ENCODE measurements at places on chromosomes 7 and 10.

GRCh38 chr7:21044913-21045568 is 258.4 kb upstream of the SP8 start:
- no peak for DNase-seq
- H3K4me3 ChIP-seq, result no peak overlapping the region
- no peaks in the 10 kb centered on the region for H3K4me1 ChIP-seq
- H3K27ac ChIP-seq, result no peak overlapping the region

DNA sequence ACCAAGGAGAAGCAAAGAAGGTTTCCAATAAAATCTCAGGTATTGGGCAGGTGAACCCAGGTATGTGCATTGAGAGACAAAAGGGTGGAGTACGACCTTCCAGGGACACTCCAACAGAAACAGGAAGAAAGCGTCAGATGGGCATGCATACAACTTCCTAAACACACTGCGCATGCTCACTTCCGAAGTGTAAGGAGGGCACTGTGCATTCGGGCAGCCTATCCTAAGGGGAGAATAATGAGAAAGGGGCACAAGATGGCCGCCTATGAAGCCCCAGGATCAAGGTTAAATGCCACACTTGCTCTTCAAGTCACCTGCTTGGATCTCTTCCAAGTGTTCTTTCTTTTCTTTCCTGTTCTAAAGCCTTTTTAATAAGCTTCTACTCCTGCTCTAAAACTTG is 39.4 kb upstream of the PRSS1 start:
- H3K4me1 ChIP-seq, result peaks cover 3% of the 10 kb centered on the region
- no peaks in the 10 kb centered on the region for H3K36me3 ChIP-seq
- H3K4me3 ChIP-seq, result no peak overlapping the region
- no peak for DNase-seq
- no peaks in the 10 kb centered on the region for H3K27me3 ChIP-seq

- no peak overlapping the region for H3K27ac ChIP-seq
- no peaks in the 10 kb centered on the region for H3K4me1 ChIP-seq
- DNase-seq, result no peak
- no peaks in the 10 kb centered on the region for H3K27me3 ChIP-seq
- no peak overlapping the region for H3K4me3 ChIP-seq
These were observed 242.6 kb upstream of the HGF start for GRCh38 chr7:82012453-82012852.

DNA sequence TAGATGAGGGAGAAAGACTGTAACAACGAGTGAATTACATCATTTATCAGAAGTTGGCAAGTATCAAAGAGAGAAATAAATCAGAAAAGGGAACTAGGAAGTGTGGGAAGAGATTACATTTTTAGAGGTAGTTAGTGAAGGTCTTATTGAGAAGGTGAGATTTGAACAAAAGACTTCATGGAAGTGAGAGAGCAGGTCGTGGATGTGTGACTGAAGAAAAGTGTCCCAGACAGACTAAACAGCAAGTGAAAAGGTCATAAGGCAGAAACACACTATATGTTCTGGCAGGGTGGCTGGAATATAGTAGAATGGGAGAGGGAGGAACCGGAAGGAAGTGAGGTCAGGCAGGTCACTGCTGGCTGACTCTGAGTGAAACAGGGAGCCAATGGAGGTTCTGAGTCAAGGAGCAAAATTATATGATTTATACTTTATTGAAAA is 35.7 kb upstream of the RHOBTB1 start:
- no peak overlapping the region for H3K27ac ChIP-seq
- H3K4me1 ChIP-seq, result no peaks in the 10 kb centered on the region
- no peaks in the 10 kb centered on the region for H3K27me3 ChIP-seq
- no peak overlapping the region for H3K4me3 ChIP-seq

DNA sequence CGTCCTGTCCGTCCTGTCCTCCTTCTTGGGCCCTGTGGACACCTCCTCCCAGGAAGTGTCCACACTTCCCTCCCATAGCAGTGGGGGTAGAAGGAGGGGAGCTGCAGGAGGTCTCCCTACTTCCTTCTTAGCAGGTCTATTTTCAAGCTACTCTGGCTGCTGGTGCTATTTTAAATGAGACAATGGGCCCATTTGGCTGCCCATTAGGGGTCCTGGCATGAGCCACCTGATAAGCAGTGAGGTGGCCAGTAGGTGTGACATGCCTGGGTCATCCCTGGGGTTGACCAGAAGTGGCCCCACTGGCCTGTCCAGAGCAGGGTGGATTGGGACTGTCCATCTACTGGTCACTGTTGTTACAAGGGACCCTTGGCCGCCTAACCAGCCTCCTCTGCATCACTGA is 75.2 kb downstream of the COL13A1 start:
- no peaks in the 10 kb centered on the region for H3K36me3 ChIP-seq
- DNase-seq, result no peak
- H3K27ac ChIP-seq, result no peak overlapping the region
- no peaks in the 10 kb centered on the region for H3K27me3 ChIP-seq

DNA sequence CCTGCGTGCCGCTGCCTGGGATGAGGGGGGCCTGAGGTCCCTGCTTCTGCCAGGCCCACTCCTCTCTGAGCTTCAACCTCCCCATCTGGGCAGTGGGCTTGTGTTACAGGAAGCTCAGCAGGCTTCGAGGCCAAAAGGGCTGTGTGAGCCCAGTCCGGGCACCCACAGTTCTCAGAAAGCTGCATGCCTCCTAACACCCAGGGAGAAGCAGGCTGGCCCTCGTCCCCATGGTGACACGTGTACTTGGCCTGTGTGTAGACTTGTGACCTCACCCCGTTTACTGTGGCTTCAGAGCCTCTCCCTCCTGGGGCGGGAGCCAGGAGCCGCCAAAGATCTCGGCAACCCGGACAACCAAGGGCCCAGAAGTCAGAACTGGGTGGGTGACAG is 2.2 kb upstream of the GRIFIN start:
- H3K27me3 ChIP-seq, result no peaks in the 10 kb centered on the region
- no peak overlapping the region for H3K4me3 ChIP-seq
- no peaks in the 10 kb centered on the region for H3K36me3 ChIP-seq
- H3K27ac ChIP-seq, result no peak overlapping the region
- H3K4me1 ChIP-seq, result peaks cover 13% of the 10 kb centered on the region
- DNase-seq, result no peak

GRCh38 chr10:132507409-132507955 is 30.1 kb upstream of the INPP5A start:
- no peak overlapping the region for H3K4me3 ChIP-seq
- DNase-seq, result no peak
- no peak overlapping the region for H3K27ac ChIP-seq
- H3K4me1 ChIP-seq, result no peaks in the 10 kb centered on the region

GRCh38 chr7:104096683-104097082 is 107.2 kb upstream of the RELN start:
- DNase-seq, result no peak
- no peak overlapping the region for H3K27ac ChIP-seq
- H3K36me3 ChIP-seq, result no peaks in the 10 kb centered on the region
- H3K27me3 ChIP-seq, result no peaks in the 10 kb centered on the region
- 0 out of 2 replicates have a peak, but pooled peaks cover 3% of the 10 kb centered on the region for H3K4me1 ChIP-seq

DNA sequence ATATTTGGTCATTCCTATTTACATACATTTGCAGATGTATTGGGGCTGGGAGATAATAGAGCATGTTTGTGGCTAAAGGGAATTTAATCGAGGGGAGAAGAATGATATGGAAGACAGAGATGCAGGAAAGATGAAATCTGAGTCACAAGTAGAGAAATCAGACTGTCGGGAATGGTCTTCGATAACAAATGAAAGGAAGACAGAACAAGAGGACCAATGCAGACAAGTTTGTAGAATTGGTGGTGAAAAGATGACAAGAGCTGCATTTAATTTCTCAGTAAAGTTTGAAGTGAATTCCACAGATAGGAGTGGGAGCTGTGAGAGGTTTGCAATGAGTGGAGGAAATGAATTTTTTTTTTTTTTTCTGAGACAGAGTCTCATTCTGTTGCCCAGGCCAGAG is 60.0 kb downstream of the BRAF start:
- H3K36me3 ChIP-seq, result no peaks in the 10 kb centered on the region
- no peaks in the 10 kb centered on the region for H3K27me3 ChIP-seq
- H3K4me3 ChIP-seq, result no peak overlapping the region
- no peak for DNase-seq
- H3K27ac ChIP-seq, result no peak overlapping the region

GRCh38 chr10:7846591-7846990 is 28.3 kb downstream of the TAF3 start:
- H3K36me3 ChIP-seq, result no peaks in the 10 kb centered on the region
- no peak for DNase-seq
- H3K4me1 ChIP-seq, result no peaks in the 10 kb centered on the region
- no peak overlapping the region for H3K4me3 ChIP-seq

GRCh38 chr10:124552691-124553276 is 91.2 kb downstream of the LHPP start:
- no peaks in the 10 kb centered on the region for H3K4me1 ChIP-seq
- no peaks in the 10 kb centered on the region for H3K36me3 ChIP-seq
- H3K27me3 ChIP-seq, result no peaks in the 10 kb centered on the region
- DNase-seq, result no peak
- H3K27ac ChIP-seq, result no peak overlapping the region

DNA sequence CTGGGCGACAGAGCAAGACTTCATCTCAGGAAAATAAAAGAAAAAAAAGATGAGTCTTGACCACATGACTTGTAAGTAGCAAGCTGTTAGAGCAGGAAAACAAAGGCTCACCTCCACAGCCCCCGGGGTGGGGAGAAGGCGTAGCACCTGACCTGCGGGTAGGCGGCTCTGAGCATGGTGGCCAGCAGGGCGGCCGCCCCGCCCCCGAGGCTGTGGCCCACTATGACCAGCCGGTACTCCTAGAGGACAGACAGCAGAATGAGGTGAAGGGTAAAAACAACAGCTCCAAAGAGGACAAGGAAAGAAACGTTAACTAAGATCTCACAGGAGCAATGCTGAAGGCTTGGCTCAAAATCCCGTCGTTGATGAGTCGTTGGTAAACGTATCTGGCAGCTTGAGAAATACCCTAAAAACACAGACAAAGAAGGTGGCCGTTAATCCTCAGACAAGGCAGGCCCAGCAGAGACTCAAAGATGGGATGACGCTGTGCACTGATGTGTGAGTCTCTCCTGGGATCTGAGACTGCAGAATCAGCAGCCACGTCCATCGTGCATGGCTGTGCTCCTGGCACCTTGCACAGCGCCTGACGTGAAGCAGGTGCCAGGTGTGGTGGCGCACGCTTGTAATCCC is 31.1 kb downstream of the DAGLB start:
- H3K27me3 ChIP-seq, result no peaks in the 10 kb centered on the region
- H3K4me3 ChIP-seq, result no peak overlapping the region
- DNase-seq, result no peak
- no peak overlapping the region for H3K27ac ChIP-seq

All from iPS DF 6.9 (cell line).